A673 (cell line): ENCODE measurements at places on chromosomes 3 and 15. TPM values are rescaled to one million over a fixed set of nuclear protein-coding genes. Genes with fewer than 3 reads are reported as not detected.

Gene PLSCR5
- total RNA-seq: not detected in 2 replicates

DNA sequence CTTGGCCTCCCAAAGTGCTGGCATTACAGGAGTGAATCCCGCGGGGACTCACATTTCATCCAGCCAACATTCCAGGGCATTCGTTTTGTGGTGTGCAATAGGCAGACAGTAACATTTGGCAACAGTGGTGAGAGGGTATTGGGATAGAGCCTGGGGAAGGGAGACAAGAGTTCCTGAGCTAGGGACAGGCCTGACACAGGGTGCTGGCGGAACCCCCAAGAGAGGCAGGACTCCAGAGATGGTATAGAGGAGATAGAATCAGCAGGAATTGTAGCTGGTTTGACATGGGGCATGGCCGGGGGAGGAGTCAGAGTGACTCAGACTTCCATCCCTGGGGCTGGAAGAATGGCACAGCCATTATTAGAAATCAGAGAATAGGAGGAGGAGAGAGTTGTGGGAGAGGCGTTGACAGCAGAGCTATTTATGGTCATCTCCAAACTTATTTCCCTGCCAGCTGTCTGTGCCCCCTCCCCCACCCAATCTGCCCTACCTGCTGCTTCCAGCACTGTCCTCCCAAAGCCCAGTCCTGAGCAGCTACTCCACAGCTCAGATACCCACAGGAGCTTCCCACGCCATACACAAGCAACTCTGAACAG, 4.4 kb upstream of the IDH2 start:
- peak; percentile 62 for DNase-seq

GRCh38 chr15:73437543-73438109, 5.3 kb upstream of the REC114 start:
- no peak for DNase-seq

DNA sequence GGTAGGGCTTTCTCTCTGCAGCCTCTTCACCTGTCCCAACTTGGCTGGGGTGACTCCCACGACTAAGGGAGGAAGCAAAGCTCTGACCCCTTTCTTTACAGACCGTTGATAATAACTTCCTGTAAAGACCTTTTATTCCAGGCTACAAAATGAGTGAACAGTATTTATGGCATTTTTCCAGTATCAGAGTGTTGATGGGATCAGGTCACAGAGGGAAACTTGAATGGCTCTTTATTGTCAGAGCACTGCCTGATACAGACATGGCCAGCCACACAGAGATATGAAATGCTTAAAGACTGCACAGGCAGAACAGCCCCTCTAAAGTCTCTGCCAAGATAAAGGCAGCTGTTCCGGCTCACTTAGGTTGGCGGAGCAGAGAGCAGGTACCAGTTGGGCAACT, 1033.9 kb upstream of the NR2F2 start:
- DNase-seq: peak; percentile 51

DNA sequence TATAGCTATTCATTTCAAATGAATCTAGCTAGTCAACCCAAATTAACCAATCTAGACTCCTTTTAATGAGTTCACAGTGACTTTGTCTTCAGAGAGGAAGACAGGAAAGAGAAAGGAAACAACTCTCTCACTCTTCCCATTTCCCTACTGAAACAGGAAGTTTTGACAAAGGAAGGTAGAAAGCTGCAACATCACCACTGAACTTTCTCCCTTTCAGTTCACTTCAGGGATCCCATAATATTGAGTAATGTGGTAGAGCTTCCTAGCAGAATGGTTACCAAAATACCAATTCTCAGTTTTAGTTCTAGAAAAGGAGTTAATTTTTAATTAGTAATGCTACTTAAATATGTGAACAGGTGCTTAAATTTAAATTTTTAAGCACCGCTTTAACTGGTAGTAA, 7.5 kb downstream of the VPS13C start:
- DNase-seq: no peak

- no peak for DNase-seq
These were observed 72.0 kb upstream of the PYGO1 start for GRCh38 chr15:55660153-55660552.

Gene BLM
- total RNA-seq: 40.0 and 43.6 TPM in 2 replicates

DNA sequence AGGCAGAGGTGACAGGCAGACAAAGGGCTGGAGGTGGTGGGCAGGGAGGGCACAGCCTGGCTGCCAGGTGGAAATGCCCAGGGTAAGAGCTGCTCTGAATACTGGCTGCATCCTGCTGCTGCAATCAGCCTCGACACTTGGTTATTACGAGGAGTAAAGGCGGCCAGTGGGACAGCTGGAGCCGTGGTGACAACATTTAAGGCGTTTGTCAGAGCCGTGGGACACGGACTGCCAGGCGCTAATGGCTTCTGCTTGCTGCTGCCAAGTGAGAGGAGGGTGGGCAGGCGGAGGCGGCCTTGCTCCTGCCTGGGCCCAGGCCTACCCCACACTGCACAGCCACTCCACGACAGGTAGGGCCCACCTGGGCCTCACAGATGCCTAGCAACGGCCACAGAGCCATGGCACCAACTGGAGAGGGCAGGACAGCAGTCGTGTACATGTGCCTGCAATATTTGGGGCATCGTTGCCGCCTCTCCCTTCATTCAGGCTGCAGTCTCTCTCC, 49.2 kb upstream of the TMEM115 start:
- DNase-seq: no peak

Gene GPR160
- 6.7 and 11.2 TPM in 2 replicates for total RNA-seq

DNA sequence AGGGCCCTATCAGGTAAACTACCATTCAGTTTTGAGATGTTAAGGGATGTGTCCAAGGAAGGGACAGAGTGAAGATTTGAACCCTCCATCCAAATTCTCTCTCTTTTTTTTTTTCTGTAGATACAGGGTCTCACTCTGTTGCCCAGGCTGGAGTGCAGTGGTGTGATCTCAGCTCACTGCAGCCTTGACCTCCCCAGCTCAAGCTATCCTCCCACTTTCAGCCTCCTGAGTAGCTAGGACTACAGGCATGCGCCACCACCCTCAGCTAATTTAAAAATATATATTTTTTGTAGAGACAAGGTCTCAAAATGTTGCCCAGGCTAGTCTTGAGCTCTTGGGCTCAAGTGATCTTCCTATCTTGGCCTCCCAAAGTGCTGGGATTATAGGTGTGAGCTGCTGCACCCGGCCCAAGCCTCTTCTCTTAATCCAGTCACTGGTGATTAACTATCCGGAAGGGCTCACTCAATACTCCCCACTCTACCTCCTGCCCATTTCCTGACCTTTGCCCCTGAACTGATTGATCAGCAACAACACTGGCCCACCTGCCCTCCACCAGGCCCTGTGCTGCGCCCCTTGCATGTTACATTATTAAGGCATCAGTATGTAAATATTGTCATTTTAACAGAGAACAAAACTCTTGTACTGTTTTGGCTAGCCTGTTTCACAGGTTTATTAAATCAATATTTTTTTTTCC, 164.7 kb downstream of the CTNNB1 start:
- no peak for DNase-seq

- no peak for DNase-seq
These were observed 4.8 kb downstream of the TAGLN3 start for GRCh38 chr3:112003321-112004080.

DNA sequence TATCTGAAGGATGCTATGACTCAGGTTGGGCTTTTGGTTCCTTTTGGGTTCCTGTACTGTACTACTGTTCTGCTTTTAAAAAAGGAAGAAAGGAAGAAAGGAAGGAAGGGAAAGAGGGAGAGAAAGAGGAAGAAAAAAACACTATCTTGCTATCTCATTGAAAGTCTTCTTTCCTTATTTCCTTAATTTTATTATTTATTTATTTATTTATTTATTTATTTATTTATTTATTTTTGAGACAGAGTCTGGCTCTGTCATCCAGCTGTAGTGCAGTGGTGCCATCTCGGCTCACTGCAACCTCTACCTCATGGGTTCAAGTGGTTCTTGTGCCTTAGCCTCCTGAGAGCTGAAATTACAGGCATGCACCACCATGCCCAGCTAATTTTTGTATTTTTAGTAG, 198.9 kb upstream of the SOX2 start:
- DNase-seq: no peak

Gene SLC28A2
- not detected in 2 replicates for total RNA-seq

Gene C3orf22
- total RNA-seq: not detected in 2 replicates
